ENCODE measurements at places on chromosomes 16 and 17. TPM values are rescaled to one million over a fixed set of nuclear protein-coding genes. Genes with fewer than 3 reads are reported as not detected.
A peak's percentile ranks its signal among the peaks of the same experiment; 100 is the strongest.

GRCh38 chr17:1490643-1491442 lies 1.6 kb downstream of the MYO1C start:
- peak overlapping the region; percentile 95 for H3K27ac ChIP-seq
- H3K27me3 ChIP-seq: no peaks in the 10 kb centered on the region
- peak overlapping the region; percentile 61 for H3K4me3 ChIP-seq
- peak; percentile 86 for DNase-seq
- H3K36me3 ChIP-seq: peaks cover 12% of the 10 kb centered on the region

- H3K36me3 ChIP-seq: peaks cover 4% of the 10 kb centered on the region
- peak overlapping the region; percentile 83 for H3K4me3 ChIP-seq
- H3K27me3 ChIP-seq: no peaks in the 10 kb centered on the region
- DNase-seq: no peak
- H3K4me1 ChIP-seq: peaks cover 22% of the 10 kb centered on the region
- peak overlapping the region; percentile 91 for H3K27ac ChIP-seq
These were observed 922 bp upstream of the MRPL58 start for GRCh38 chr17:75011401-75012095.

GGT6 gene
- total RNA-seq: 3.7 TPM

CBX4 gene
- total RNA-seq: 20.6 TPM

DNA sequence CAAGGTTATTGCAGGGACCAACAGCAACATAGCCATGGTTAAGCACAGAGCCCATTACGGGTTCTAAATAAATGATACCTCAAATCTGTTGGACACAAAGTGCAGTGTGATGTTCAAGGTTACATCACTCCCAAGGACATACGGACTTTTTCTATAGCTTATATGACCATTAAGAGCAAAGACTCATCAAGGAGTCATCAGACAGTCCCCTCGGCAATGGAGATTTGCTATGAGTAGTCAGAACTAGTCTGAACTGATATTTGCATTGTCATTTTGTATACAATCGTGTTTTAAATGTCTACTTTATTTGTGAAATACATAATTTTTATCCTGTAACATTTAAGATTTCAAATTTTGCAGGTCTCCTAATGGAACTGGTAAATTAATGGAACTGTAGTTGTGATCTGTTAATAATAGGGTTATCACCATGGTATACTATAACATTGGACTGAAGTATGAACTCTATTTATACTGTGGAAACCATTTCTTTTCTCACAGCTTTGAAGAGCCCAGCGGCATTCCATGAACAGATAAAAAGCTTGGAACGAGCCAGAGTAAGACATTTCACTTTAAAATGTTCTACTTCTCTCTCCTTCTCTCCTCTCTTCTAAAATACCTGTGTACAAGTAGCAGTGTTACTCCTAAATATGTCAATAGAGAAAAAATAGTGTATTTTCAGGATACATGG lies 140.9 kb downstream of the MRTFB start:
- no peaks in the 10 kb centered on the region for H3K4me1 ChIP-seq
- H3K27me3 ChIP-seq: no peaks in the 10 kb centered on the region
- H3K4me3 ChIP-seq: no peak overlapping the region
- DNase-seq: no peak
- no peak overlapping the region for H3K27ac ChIP-seq

DNA sequence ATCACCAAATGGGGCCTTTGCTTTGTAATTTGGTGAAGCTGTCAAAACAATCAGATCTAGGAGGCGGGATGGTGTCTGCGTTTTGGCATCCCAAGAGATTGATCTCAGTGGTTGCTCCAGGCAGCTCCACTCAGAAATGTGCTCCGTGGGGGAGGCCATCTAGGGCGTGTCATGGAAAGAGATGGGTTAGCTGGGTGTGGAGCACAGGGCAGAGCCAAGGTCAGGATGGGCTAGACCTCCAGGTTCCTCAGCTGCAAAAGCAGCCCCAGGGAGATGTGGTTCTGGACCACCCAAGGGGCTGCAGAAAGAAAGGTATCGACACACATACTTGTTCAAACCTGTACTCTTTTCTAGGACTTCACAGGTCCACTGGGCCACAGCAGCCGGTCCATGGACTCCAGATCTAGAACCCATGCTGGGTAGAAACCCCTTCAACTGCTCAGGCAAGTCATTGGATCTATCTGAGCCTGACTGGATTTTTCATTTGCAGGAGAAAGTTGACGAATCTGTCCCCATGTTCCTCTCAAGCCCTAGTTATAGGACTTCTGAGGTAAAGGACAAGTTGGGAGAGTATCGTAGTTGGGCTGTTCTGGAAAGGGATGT lies 270.2 kb upstream of the RPL38 start:
- no peaks in the 10 kb centered on the region for H3K36me3 ChIP-seq
- no peak for DNase-seq
- H3K4me3 ChIP-seq: no peak overlapping the region
- H3K27ac ChIP-seq: no peak overlapping the region

DNA sequence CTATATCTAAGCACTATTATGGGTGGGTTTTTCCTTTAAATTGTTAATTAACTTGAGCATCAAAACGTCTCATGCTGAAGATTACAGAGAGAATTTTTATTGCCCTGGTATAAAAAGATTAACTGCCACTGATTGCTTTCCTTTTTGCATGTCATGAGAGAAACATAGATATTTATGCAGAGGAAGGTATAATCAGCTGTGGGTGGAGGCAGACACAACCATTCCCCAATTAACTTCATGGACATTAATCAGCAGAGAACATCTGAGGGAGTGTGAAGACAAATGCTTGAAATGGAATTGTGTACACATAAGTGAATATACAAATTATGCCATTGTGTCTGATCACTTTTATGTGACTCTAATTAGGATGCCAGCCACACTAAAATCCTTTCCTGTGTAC lies 115.2 kb upstream of the CPHXL start:
- no peak for DNase-seq
- H3K4me1 ChIP-seq: no peaks in the 10 kb centered on the region
- no peaks in the 10 kb centered on the region for H3K27me3 ChIP-seq
- H3K36me3 ChIP-seq: no peaks in the 10 kb centered on the region

DNA sequence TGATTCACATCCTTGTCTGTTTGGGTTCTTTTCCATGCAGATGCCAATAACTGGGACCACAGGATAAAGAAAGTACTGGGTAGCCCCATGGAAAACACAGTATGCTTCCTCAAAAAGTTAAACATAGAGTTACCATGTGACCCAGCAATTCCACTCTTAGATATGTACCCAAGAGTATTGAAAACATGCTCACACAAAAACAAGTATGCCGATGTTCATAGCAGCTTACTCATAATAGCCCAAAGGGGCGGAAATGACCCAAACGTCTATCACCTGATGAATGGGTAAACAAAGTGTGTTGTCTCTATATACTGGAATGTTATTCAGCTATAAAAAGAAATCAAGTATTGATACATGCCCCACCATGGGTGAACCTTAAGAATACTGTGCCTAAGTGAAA lies 55.4 kb downstream of the CYB5B start:
- peaks cover 30% of the 10 kb centered on the region for H3K4me1 ChIP-seq
- H3K27ac ChIP-seq: no peak overlapping the region
- H3K27me3 ChIP-seq: no peaks in the 10 kb centered on the region
- H3K4me3 ChIP-seq: no peak overlapping the region
- DNase-seq: no peak

DNA sequence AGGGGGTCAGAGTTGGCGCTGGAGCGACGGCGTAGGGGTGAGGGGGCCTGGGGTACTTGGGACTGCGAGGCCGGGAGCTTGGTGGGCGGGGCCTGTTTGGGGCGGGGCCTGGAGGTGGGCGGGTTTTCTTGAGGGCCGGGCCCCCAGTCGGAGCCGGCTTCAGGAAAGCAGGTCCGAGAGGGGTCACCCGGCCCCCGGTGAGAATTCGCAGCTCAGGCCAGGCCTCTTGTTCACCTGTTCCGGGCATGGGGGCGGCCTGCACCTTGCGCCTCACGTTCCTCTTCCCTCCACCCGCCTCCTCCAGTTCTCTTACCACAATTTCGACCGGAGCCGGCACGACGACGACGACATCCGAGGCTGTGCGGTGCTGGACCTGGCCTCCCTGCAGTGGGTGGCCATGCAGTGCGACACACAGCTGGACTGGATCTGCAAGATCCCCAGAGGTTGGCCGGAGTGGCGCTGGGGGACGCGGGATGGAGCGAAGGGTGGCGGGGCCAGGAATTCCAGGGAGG lies 52.5 kb downstream of the MRC2 start:
- no peaks in the 10 kb centered on the region for H3K27me3 ChIP-seq
- no peak overlapping the region for H3K27ac ChIP-seq
- DNase-seq: no peak
- no peaks in the 10 kb centered on the region for H3K4me1 ChIP-seq

CLCN7 gene
- total RNA-seq: 146 TPM

CMTM4 gene
- 52.5 TPM for total RNA-seq

- no peaks in the 10 kb centered on the region for H3K27me3 ChIP-seq
- DNase-seq: peak; percentile 53
- H3K4me1 ChIP-seq: no peaks in the 10 kb centered on the region
- no peak overlapping the region for H3K27ac ChIP-seq
- no peaks in the 10 kb centered on the region for H3K36me3 ChIP-seq
- no peak overlapping the region for H3K4me3 ChIP-seq
These were observed 166.8 kb downstream of the SOX9 start for GRCh38 chr17:72287586-72287985.

DNA sequence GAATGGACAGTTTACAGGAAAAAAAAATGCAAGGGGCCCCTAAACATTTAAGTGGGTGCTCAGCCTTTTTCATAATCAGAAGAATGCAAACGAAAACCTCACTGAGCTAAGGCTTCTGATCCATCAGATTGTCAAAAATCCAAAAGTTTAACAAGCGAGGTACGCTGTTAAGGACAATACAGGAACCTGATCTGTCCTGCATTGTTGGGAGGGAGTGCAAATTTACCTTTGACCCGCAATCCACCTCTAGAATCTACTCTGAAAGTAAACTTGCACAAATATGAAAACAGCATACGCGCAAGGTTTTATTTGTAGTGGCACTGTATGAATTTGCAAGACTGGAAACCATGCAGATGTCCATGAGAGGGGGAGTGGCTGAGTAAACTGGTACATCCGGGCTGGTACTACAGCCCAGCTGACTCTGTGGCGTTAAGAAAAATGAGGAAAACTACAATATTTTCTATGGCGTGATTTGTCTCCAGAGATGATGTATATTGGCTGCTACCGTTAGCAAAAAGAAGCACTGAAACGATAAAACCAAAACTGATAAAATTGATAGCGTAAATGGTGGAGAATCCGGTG lies 28.8 kb upstream of the ST6GALNAC1 start:
- peak overlapping the region; percentile 86 for H3K27ac ChIP-seq
- H3K4me1 ChIP-seq: peaks cover 27% of the 10 kb centered on the region
- no peaks in the 10 kb centered on the region for H3K27me3 ChIP-seq
- DNase-seq: no peak
- H3K4me3 ChIP-seq: peak overlapping the region; percentile 71

DNA sequence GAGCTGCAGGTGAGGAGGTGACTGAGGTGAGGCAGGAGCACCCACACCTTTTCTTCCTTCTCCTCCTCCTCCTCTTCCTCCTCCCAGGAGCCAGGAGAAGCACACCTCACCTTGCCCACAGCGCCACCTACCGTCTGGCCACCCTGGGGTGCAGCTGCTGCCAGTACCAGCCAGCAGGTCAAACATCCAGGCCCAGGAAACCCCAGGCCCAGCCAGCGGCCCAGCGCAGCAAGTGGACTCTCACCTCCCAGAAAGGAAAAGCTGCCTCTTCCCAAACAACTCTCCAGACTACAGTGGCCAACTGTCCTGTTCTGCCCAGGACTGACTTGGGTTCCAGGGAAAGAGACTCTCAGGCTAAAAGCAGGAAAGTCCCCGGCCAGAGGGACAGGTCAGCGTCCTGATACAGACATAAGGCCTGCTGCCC lies 22.7 kb downstream of the PEMT start:
- DNase-seq: peak; percentile 86
- H3K27me3 ChIP-seq: no peaks in the 10 kb centered on the region
- H3K36me3 ChIP-seq: no peaks in the 10 kb centered on the region
- no peak overlapping the region for H3K4me3 ChIP-seq
- H3K4me1 ChIP-seq: peaks cover 44% of the 10 kb centered on the region

GRCh38 chr17:82884970-82885353 lies 45.1 kb upstream of the ZNF750 start:
- no peak overlapping the region for H3K4me3 ChIP-seq
- H3K36me3 ChIP-seq: peaks cover 8% of the 10 kb centered on the region
- H3K27ac ChIP-seq: peak overlapping the region; percentile 43
- DNase-seq: no peak
- peaks cover 68% of the 10 kb centered on the region for H3K4me1 ChIP-seq

CD300LB gene
- 1.5 TPM for total RNA-seq

DNA sequence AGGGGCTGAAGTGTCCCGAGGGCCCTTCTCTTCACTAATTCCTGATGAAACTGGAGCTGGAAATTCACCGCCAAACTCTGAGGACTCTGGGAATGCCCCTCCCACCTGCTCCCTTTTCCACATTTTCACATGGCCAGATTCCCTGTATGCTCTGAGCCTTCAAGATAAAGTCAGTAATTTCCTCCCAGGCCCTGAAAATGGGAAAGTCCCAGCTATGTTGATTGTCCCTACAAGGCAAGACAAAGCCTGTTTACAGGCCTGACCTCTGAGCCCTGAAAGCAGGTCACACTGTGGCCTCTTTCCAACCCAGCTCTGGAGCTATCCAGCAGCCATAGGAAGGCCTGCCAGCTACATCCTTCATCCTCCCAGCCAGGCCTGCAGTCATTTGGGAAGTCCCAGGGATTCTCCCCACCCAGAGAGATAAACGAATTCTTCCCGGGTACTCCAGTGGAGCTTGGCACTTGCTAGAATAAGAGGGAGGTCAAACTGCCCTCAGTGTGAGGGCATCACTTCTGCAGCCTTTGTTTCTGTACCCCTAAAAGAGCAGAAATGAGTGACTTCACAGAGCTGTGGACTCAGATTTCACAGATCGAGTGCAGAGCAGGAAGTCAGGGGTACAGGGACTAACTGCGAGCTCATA lies 19.6 kb upstream of the CCL2 start:
- peaks cover 66% of the 10 kb centered on the region for H3K4me1 ChIP-seq
- H3K4me3 ChIP-seq: no peak overlapping the region
- no peaks in the 10 kb centered on the region for H3K36me3 ChIP-seq
- no peaks in the 10 kb centered on the region for H3K27me3 ChIP-seq
- DNase-seq: no peak

GRCh38 chr17:80888276-80889160 lies 103.1 kb upstream of the CHMP6 start:
- peaks cover 64% of the 10 kb centered on the region for H3K36me3 ChIP-seq
- H3K4me1 ChIP-seq: no peaks in the 10 kb centered on the region
- peak; percentile 25 for DNase-seq
- no peak overlapping the region for H3K4me3 ChIP-seq
- H3K27me3 ChIP-seq: no peaks in the 10 kb centered on the region

GRCh38 chr17:43570518-43570928 lies 24.4 kb upstream of the ETV4 start:
- H3K4me1 ChIP-seq: no peaks in the 10 kb centered on the region
- no peak overlapping the region for H3K27ac ChIP-seq
- no peak overlapping the region for H3K4me3 ChIP-seq
- no peak for DNase-seq
- H3K36me3 ChIP-seq: no peaks in the 10 kb centered on the region

DNA sequence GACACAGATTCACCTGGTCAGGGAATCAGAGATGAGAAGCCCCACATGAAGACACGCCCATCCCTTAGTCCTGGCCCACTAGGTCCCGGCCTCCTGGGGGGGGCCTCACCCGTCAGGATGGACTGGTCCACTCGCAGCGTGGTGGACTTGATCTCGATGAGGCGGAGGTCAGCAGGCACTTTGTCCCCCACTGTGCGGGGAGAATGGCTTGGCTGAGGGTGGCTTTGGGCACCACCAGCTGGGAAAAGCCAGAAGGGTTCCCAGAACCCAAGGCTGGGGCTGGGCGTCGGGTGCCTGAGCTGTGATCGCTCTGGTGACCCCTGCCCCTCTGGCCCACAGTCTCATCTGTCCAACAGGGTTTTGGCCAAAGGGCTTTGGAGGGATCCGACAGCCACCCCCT lies 13.7 kb downstream of the ATP2A3 start:
- no peaks in the 10 kb centered on the region for H3K27me3 ChIP-seq
- no peak overlapping the region for H3K27ac ChIP-seq
- peaks cover 32% of the 10 kb centered on the region for H3K36me3 ChIP-seq
- H3K4me1 ChIP-seq: peaks cover 11% of the 10 kb centered on the region
- no peak for DNase-seq
- H3K4me3 ChIP-seq: no peak overlapping the region
